Activated CD4-positive, alpha-beta T cell treated with anti-CD3 and anti-CD28 coated beads, Interleukin-10, Interleukin-2, amounts not matched to agents 100 ng/mL and 50 ng/mL, durations not matched to agents 16 hours and 8 hours (primary cell): ENCODE measurements at places on chromosomes 2 and 18.

DNA sequence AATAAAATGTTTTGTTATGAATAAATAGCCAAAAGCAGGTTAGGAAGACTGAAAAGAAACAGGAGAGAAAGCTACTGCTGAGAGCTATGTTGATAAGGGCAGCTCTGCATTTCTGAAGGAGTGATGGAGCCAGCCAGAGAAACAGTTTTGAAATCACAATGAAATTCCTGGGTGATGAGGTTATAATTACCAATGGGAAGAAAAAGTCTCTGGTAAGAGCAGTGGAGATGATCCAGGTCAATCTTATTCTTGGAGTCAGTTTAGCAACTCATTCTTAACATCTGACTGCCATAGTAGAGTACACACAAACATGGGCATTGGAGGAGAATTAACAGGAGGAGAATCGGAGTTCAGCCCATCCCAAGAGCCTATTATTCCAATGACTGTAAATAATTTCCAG is 2.4 kb downstream of the ALKAL2 start:
- no peak for DNase-seq

DNA sequence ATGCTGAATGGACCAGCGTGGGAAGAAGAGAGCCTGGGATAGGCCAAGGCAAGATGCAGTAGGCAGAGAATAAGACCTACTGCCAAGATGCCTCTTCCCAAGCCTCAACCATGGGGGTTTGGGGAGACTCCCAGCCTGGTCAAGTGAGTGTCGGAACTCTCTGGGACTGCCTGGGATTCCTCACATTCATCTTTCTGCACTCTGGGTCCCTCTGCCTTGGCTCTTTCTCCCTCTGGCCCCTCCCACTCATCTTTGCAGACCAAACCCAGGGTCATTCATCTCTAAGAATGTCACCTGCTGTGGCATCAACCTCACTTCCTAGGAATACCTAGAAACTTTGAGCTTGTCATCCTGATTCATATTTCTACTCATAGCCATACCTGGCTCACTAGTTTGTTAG is 211.3 kb upstream of the HNRNPA3 start:
- no peak for DNase-seq

DNA sequence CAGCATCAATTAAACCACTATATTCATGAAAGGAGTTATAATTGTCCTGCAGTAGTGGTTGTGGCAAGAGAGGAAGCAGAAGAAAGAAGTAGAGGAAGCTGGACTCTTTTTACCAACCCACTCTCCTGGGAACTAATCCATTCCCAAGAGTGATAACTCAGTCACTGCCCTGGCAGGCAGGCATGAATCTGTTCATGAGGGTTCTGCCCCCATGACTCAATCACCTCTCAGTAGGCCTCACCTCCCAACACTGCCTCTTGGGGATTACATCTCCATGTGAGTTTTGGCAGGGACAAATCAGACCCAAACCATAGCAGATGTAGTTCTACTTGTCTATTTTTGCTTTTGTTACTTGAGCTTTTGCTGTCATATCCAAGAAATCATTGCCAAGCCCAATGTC is 232.7 kb upstream of the MAP2 start:
- DNase-seq = no peak

DNA sequence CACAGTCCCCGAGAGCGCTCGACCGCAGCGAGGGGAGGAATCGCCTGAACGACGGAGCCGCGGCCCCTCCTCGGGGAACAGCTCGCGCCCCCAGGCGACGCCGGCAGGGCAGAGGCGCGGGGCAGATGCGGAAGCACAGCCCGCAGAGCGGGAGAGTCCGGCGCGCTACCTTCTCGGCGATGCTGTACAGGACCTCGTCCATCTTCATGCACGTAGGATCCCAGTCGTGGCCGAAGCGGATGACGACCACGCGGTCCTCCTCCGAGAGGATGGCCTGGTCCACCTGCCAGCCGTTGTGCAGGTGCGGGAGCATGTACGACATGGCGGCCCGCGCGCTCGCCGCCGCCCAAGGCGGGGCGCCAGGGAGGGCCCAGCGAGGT is 302 bp downstream of the TXNL4A start:
- peak; percentile 66 for DNase-seq

DNA sequence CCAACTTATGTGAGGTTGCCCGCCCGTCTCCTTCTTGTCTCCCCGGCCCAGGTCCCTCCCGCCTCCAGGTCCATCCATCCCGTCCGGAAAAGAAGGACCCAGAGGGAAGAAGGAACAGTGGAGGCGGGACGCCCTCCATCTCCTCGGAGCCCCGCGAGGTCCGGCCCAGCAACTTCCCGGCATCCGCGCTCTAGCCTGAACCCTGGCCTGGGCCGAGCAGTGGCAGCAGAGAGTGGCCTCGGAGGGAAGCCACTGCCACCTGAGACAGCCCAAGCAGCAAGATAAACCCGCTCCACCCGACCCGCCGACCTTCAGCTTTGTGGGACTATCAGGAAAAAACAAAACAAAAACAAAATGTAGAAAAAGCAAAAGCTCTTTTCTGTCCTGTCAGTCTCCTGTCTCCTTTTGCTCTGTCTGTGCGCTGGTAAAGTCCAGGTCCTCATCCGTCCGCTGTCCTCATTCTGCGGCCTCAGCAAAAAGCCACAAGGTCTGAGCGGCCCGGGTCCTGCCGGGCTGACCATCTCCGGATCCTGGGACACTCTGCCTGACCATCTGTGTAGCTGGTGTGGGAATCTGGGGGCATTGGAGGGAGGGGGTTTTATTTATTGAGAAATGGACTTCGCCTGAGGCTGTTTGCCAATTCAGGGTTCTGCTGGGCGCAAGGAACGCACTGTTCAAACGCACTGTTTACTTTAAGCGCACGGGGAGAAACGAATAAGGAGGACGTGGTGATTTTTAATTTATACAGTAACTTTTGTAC is 3.1 kb downstream of the DLX1 start:
- no peak for DNase-seq
